ENCODE measurements at places on chromosomes 12 and 14.

DNA sequence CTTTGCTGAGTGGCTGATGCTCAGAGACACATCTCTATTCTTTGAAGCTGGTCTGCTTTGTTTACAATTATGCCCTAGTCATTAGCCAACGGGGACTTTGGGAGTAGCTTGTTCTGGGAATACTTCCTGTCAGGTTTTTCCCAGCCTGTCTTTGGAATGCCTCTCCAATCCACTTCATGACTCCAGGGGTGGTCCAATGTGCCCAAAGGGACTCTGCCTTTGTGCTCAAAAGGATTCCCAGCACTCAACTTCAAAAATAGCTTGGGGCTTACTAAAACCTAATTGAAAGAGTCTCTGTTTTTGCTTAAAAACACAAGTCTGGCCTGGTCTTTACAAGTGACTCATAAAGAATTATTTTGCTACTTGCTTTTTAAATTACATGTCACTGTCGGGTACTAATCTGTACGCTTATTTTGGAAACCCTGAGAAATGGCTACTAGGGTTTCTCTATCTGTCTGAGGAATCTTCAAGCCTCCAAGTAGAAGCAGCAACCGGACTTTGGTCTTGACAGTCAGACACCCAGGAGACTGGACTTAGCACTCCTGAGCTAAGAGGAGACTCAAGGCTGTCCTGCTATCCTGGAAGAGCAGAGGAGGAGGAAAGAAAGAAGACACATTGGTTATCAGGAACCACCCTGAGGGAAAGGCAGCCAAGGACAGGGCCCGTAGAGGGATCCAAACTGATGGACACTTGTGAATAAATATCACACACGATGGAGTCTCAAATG lies 20.7 kb downstream of the PHLDA1 start:
- DNase-seq: no peak

DNA sequence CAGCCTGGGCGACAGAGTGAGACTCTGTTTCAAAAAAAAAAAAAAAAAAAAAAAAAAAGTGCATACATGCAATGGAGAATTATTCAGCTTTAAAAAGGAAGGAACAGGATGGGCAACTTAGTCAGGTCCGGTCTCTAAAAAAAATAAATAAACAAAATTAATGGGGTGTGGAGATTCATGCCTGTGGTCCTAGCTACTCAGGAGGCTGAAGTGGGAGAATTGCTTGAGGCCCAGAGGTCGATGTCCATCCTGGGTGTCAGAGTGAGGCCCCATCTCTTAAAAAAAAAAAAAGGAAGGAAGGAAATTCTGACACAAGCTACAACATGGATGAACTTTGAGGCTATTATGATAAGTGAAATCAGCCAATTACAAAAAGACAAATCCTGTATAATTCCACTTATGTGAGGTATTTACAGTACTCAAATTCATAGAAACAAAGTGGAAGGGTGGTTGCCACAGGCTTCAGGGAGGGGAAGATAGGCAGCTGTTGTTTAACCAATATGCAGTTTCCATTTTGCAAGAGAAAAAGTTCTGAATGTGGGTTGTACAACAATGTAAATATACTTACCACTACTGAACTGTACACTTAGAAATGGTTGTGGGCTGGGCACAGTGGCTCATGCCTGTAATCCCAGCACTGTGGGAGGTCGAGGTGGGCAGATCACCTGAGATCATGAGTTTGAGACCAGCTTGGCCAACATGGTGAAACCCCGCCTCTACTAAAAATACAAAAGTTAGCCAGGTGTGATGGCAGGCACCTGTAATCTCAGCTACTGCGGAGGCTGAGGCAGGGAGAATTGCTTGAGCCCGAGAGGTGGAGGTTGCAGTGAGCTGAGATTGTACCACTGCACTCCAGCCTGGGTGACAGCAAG lies 12.3 kb upstream of the APOF start:
- DNase-seq: no peak

GRCh38 chr12:52120951-52121823 lies 41.7 kb downstream of the SMIM41 start:
- no peak for DNase-seq

DNA sequence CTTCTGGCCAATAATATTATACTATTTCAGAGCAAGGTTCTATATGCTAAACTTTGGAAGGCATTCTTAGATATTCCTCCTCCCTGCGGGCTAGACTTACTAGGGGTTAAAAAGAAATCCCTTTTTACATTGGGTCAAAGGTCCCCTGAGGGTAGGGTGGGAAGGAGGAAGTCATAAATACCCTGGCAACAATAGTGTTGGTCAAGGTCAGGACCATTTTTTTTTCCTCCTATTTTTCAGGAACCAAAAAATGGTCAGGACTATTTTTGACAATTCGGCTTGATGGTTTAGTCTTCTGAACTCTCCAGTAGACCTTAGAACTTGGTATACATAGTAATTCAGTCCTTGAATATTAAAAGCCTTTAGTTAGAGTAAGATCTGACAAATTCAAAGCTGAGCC lies 4.5 kb upstream of the NANOG start:
- DNase-seq: no peak

DNA sequence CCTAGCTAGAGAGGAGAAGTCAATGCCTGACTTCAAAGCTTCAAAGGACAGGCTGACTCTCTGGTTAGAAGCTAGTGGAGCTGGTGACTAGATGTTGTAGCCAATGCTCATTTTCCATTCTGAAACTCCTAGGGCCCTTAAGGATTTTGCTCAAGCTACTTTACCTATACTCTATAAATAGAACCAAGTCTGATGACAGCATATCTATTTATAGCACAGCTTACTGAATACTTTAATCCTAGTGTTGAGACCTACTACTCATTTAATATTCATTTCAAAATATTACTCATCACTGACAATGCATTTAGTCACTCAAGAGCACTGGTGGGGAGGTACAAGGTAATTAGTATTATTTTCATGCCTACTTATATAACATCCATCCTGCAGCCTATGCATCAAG lies 137.2 kb upstream of the PELI2 start:
- DNase-seq: no peak

- peak; percentile 62 for DNase-seq
Observed at GRCh38 chr12:48017496-48017895, 13.2 kb upstream of the COL2A1 start.

DNA sequence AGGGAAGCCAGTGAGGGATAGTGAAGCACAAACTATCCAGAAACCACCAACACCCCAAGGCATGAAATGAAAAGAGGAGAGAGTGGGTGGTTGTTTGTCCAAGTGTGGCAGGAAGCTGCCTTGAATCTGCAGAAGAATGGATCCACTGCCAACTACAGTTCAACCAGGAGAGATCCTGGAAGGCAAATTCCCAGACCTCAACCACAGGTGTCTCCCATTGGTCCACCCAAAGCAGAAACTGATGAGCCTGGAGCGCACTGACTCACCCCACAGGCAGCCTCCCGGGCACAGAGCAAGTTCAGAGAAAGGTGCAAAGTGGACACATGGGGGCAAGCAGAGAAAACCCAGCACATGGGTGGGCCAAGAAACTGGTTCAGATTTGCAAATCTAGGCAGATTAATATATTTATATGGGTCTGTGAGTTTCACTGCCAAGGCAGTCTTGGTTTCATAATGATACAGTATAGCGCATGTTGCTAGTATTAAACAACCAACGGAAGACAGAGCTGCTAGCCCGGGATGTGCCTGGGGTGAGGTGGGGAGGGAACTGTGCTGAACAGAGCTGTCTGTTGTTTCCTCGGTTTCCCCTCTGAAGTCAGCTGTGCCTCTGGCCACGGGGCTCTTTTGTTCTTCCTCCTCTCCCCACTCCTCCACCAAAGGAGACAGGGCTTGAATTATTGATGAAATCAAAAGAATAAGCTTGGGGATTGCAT lies 416.2 kb upstream of the CCDC196 start:
- no peak for DNase-seq
